ENCODE measurements at places on chromosomes 6 and 20.

- DNase-seq: no peak
These were observed 131.7 kb upstream of the IFNGR1 start for GRCh38 chr6:137350857-137351256.

- DNase-seq: no peak
These were observed 243.7 kb upstream of the RREB1 start for GRCh38 chr6:6863970-6864639.

GRCh38 chr6:168554472-168554871, 113.5 kb downstream of the SMOC2 start:
- DNase-seq: no peak

DNA sequence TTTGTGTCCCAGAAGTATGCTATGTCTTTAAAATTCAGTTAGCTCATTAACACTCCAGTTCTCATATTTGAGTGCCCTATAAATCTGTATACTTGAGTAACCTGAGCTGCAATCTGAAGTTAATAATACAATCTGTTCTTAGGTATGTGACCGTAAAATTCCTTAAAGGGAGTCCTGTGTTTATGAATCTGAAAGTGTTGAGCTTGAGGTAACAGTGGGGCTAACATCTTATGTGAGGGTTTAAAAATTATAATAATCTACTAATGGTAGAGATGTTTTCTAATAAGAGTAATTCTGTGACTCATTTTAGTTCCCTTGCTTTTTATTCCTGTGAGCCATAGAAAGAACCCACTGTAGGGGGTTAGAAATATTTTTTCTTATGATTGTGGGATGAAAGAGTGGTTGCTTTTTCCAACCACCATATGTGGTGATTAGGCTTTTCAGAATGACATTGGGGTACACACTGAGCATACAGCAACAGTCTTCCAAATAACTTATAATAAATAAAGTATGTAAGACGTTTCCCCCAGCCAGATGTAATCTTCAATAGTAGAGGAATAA, 121.2 kb downstream of the BCKDHB start:
- no peak for DNase-seq
